Skeletal muscle cell (primary cell): ENCODE measurements at places on chromosomes 4 and X.

DNA sequence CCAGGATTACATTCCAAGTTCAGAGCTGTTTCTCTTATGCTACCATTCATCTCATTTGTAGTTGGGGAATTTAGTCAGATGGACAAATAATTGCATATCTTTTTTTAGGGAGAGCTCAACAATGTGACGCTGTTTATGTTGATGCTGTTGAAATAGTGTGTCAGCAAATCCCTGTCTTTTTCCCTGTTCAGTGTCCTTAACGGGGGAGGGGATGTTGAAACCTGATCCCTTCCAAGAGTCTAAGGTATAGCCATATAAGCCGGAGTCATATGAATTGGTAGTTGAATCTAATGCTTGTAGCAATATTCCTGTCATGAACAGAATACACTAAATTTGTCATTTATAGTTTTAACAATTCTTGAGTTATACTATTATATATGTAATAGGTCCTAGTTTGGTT lies 293.5 kb upstream of the FAT1 start:
- DNase-seq, result no peak

DNA sequence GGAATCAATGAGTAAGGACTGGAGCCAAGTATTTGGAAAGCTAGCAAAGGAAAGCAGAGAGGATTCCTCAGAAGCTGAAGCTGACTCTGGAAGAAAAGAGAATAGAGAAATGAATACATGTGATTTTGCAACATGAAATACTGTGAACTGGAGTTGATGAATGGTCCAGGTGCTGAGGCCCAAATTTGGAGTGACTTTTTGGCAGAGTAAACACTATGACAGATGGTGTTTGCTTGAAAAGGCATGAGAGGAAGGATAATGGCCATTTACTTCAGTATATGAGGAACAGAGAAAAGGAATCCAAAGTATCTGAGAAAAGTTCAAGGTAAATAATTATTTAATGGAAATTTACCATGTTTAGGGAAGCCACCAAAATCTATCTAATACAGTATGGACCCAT lies 236.7 kb downstream of the SLITRK2 start:
- DNase-seq, result no peak

DNA sequence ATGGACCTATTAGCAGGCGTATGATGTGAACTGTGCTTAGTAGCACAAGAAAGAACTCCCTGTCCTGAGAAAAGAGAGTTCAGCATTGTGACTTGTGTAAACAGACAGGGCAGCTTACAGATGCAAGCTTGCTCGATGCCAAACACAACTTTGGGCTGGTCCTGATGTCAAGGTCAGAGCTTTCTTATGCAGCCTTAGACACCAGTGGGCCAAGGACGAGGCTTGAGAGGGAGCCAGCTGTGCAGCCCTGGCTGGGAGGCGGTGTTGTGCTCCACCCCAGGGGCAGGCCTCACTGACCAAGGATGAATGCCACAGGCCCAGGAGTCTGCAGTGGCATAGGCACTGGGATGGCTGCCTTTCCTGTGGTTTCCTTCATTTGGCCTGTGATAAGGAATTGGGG lies 35.4 kb downstream of the JADE1 start:
- no peak for DNase-seq

DNA sequence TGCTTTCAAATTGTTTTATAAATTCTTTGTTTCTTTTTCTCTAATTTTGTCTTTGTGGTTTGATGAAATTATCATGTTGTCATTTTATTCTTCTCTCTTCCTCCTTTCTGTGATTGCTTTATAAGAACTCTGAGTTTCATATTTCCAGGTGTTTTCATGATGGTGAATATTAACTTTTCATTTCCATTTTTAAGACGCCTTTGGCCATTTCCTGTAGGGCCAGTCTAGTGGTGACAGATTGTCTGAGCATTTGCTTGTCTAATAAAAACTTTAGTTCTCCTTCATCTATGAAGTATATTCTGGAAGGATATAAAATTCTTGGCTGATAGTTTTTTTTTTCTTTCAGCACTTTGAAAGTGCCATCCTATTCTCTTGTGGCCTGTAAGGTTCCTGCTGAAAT lies 128.1 kb downstream of the FAM13A start:
- DNase-seq, result no peak

- DNase-seq, result no peak
Measured at GRCh38 chrX:20060961-20061748, 55.6 kb downstream of the MAP7D2 start.

- DNase-seq, result no peak
Measured at GRCh38 chrX:5681159-5681558, 547.5 kb downstream of the NLGN4X start.

DNA sequence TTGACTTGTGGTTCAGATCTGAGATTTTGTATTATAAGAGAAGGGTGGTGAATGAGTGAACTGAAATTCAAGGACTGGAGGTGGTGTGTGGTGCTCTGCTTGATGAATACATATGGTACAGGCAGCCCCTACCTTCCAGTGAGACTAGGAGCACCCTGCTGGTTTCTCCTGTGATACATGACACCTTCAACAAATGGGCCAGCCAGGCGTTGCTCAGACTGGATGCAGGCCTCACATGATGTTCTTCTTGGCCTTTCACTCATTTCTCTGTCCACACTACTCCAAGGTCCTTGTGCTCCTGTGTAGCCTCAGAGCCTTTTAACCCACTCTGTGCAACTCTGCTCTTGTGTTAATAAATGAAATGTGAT lies 67.2 kb downstream of the FNIP2 start:
- DNase-seq, result no peak

DNA sequence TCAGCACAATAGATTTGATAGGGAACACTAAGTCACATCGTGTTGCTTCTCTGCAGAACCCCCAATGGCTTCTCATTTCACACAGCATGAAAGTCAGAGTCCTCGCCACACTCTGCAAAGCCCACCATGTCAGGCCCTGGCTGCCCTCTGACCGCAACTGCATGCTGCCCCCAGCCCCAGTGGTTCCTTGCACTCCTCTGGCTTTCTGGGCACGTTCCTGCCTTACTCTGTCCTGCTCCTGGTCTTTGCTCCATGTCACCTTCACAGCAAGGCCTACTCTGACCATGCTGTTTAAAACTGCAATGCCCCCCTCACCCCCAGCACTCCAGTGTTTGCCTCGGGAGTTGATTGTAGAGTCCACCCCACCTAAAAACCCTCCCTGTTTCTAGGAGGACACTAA lies 78.1 kb downstream of the EVC start:
- DNase-seq, result no peak

DNA sequence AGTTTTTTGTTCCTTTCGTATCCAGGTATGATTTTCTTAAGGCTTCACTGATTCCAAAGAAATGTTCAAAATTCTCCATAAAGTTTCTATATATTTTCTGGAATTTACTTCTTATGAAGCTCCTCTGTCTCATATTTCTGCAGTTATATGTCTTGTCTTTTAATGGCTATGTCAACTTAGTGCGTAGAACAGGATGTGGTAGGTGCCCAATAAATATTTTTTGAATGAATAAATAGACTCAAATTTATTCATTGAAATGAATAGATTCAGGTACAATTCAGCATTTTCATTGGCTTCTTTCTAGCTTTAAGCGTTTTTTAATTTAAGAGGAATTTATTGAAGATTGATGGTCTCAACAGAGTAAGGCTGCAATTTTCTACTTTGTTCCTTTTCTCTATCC lies 231.9 kb upstream of the BOD1L1 start:
- no peak for DNase-seq

GRCh38 chrX:19172741-19173140 lies 50.5 kb upstream of the ADGRG2 start:
- DNase-seq, result no peak

DNA sequence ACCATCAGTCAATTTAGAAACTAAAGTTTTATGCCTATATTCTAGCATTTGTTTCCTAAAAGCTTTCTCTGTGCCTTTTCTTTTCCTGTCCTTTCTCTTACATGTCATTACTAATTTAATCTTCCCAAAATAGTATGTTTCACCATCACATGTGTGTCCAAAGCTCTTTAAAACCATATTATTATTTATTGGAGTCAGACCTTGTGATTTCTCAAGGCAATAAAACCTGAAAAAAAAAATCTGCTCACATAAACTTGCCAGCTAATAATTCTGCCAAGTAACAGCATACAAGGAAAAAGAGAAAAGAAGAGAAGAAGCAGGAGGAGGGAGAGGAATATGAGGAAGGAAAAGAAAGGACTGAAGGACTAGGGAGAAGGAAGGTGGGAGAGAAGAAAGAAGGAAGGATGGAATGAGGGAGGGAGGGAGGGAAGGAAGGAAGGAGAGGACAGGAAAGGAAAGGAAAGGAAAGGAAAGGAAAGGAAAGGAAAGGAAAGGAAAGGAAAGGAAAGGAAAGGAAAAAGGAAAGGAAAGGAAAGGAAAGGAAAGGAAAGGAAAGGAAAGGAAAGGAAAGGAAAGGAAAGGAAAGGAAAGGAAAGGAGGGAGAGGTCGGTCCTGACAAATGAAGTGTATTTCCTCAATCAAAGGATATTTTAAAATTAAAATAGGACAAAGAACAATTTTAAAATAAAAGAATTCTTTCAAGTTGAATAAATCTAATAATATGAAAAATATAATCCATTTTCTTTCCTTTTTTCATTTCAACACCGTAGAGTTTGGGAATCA lies 57.4 kb downstream of the ANTXR2 start:
- no peak for DNase-seq
